NCI-H1417 treated with DMSO at 0.1 percent for 48 hours (cell line): ENCODE measurements at places on chromosomes 3 and 15.

GRCh38 chr3:175726228-175726627 lies 867.1 kb downstream of the NAALADL2 start:
- DNase-seq = no peak

DNA sequence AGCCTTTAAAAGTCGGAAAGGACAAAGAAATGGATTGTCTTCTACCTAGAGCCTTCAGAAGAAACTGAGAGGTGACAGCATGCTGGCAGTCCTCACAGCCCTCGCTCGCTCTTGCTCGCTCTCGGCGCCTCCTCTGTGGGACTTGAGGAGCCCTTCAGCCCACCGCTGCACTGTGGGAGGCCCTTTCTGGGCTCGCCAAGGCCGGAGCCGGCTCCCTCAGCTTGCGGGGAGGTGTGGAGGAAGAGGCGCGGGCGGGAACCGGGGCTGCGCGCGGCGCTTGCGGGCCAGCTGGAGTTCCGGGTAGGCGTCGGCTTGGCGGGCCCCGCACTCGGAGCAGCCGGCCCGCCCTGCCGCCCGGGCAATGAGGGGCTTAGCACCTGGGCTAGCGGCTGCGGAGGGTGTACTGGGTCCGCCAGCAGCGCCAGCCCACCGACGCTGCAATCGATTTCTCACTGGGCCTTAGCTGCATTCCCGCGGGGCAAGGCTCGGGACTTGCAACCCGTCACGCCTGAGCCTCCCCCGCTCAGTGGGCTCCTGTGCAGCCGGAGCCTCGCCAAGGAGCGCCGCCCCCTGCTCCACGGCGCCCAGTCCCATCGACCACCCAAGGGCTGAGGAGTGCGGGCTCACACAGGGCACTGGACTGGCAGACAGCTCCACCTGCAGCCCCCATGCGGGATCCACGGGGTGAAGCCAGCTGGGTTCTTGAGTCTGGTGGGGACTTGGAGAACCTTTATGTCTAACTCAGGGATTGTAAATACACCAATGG lies 953.8 kb upstream of the GBE1 start:
- DNase-seq = no peak

DNA sequence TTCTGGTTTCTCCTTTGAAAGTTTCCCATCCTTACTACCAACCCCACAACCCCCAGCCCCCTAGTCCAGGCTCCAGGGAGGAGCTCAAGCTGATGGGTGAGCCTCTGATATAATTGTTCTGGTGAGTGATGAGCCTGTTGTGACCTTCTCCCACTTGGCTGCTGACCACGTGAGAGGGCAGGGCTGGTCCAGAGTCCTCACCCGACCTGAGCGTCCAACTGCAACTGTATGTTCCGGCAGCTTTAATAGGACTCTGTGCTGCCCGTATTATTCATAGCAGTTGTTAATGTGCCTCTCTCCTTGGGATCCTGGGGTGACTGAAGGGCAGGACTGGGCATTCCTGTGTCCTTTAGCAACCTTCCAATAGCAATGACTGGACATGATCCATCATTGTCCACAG lies 56.2 kb downstream of the B3GNT5 start:
- no peak for DNase-seq

- no peak for DNase-seq
Measured at GRCh38 chr3:127820221-127820825, 2.0 kb downstream of the MGLL start.

GRCh38 chr3:50189274-50189673 lies 2.1 kb upstream of the GNAT1 start:
- no peak for DNase-seq

GRCh38 chr3:194671511-194671899 lies 486 bp downstream of the LSG1 start:
- no peak for DNase-seq

GRCh38 chr15:84605554-84605882 lies 4.7 kb downstream of the ZSCAN2 start:
- DNase-seq = no peak

- no peak for DNase-seq
Measured at GRCh38 chr15:73346735-73347312, 21.9 kb downstream of the HCN4 start.

DNA sequence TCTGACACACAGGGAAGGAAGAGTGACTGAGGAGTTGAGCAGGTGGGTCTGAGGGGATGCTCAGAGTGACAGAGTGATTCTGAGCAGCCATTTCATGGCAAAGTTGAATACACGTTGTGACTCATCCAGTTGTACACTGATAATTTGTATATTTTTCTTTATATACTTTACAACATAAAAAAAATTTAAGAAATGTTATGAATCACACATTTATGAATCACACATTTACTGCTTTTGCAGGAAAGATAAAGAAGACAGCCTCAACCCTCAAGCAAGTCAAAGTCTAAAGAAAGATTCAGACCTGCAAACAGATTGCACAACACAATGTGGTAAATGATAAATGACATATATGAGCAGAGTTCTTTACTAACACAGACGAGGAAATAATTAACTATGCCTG lies 21.0 kb upstream of the CHMP2B start:
- no peak for DNase-seq

GRCh38 chr15:44570361-44570760 lies 33.4 kb downstream of the EIF3J start:
- no peak for DNase-seq

- DNase-seq = no peak
Measured at GRCh38 chr15:57703387-57703786, 3.1 kb upstream of the POLR2M start.
